ENCODE measurements at places on chromosomes 13 and 19. TPM values are rescaled to one million over a fixed set of nuclear protein-coding genes. Genes with fewer than 3 reads are reported as not detected.

DNA sequence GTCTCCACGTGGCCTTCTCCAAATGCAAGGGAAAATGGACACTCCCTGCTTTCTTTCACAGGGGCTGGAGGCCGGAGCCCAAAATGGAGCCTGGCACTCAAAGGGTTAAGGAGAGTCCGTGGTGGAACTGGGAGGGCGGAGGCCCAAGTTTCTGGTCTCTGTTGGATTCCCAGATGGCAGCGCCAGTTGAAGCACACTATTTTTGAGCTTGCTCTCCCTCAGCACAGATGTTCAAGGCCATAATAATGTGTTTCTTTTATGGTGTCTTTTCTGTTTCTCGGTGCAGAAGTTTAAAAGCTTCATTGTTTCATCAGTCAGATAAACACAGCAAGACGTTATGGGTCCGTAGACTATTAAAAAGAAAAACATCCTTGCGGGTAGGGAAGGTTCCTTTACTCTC, 67.6 kb downstream of the TNFRSF19 start:
- DNase-seq: no peak

Gene JUNB
- 395 TPM for total RNA-seq

DNA sequence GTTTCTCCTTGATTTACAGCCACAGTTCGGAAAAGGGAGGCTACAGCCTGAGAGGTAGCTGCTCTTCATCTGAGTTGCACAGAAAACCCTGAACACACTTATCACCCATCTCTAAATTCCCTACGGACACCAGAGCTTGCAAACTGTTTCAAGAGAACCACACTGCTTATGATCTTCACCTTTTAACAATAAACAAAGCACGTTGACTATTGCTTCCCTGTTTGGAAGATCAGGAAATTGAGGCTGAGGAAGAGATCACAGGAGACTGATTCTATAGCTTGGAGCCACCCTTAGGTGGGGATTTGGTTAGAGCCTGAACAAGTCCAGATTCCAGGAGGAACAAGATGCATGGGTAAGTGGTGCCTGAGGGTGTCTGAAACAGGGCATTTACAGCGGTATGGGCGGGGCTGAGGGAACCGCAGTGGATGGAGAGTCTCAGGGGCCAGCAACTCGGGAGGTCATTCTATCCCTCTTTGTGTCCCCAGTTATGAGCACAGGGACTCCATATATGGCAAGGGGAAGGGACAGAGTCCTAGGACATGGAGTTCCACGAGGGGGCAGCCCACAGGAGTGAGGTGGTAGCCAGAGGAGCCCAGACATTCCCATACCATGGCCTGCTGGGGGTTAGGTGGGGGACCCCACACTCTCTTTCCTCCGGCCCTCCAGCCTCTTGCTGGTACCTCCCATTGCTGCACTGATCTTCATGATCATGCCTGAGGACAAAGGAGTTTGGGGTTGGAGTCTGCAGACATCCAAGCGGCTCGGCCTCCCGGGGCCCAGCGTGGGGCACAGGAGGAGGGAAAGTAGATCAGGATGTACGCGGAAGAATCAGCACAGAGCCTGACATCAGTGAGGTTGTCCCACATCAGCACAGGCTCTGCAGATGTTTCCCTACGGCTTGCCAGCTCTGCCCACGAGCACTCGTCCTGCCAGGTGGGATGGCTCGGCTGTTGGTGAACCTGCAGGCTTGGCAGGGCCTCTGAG, 162.3 kb upstream of the ZNF536 start:
- DNase-seq: no peak

- DNase-seq: no peak
Observed at GRCh38 chr19:8697671-8698432, 743 bp downstream of the ACTL9 start.

Gene OVOL3
- total RNA-seq: not detected
